ENCODE measurements at places on chromosomes 5 and 9. TPM values are rescaled to one million over a fixed set of nuclear protein-coding genes. Genes with fewer than 3 reads are reported as not detected.
A peak's percentile ranks its signal among the peaks of the same experiment; 100 is the strongest.

OLFM1 gene
- 15.3 TPM for total RNA-seq

RELL2 gene
- total RNA-seq: 6.1 TPM

DDX4 gene
- not detected for total RNA-seq

ALDH1B1 gene
- 11.1 TPM for total RNA-seq

SCGB3A2 gene
- not detected for total RNA-seq

DNAI1 gene
- total RNA-seq: not detected

PPIC gene
- total RNA-seq: 34.9 TPM

FCN1 gene
- not detected for total RNA-seq

PCDHB14 gene
- total RNA-seq: 1.1 TPM

DNA sequence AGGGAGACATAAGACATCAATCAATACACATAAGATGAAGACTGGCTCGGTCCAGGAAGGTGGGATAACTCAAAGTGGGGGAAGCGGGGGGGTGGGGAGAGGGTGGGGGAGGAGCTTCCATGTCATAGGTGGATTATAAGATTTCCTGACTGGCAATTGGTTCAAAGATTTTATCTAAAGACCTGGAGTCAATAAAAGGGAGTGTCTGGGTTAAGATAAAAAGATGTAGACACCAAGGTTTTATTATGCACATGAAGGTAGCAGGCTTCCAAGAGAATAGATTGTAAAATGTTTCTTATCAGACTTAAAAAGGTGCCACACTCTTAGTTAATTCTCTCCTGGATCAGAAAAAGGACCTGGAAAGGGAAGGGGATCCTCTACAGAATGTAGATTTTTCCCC lies 25.6 kb upstream of the OTULINL start:
- no peak for DNase-seq

- DNase-seq: peak; percentile 64
Measured at GRCh38 chr5:89457411-89458331, 574.7 kb upstream of the MEF2C start.

DNA sequence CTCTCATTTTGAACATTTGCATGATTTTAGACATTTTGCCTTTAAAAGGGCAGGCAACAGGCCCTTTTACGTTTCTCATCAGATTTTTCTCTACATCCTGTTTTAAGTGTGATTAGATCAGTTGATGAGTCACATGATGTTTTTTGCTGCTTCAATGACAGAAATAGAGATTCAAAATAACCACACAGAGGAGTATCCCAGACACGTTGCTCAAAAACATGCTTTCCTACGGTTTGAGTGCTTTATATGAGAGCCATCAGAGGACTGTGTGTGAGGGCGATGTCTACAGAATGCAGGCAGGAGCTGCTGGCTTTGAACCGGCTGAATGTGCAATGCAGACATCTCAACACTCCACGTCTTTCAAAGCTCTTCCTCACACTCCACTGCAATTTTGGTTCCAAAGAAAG lies 42.1 kb downstream of the OTULIN start:
- DNase-seq: peak; percentile 78

GRCh38 chr5:109406719-109407118 lies 3.1 kb downstream of the PJA2 start:
- no peak for DNase-seq

- peak; percentile 82 for DNase-seq
Measured at GRCh38 chr9:130682421-130683121, 11.0 kb upstream of the EXOSC2 start.

DNA sequence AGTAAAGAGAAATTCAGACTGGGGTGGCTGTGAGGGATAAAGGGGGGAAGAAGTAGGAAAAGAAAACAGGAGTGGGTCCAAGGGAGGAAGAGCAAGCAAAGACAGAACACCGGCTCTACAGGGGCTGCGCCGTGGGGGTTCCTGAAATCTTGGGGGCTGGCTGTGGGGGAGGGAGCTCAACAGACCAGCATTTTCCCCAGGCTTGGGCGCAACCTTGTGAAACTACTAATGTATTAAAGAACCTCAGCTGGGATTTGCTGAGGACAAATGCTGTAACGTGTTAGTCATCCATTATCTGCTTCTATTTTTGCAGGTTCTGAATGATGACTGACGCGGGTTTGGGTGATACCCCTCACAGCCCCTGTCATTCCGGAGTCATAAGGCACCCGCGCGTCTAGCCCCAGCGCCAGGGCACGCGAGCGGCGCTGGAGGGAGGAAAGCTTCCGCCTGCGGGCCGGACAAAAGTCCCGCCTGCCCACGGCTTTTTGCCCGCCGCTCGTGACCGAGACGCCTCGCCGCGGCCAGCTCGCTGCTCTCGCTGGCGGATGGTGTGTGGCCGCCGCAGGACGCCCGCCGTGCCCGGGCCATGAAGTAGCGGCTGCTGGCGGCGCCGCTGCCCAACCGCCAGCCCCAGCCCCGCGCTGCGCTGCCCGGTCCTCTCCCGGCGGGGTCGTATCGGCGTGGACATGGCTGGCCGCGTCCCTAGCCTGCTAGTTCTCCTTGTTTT lies 110.6 kb downstream of the PAM start:
- peak; percentile 79 for DNase-seq

DNA sequence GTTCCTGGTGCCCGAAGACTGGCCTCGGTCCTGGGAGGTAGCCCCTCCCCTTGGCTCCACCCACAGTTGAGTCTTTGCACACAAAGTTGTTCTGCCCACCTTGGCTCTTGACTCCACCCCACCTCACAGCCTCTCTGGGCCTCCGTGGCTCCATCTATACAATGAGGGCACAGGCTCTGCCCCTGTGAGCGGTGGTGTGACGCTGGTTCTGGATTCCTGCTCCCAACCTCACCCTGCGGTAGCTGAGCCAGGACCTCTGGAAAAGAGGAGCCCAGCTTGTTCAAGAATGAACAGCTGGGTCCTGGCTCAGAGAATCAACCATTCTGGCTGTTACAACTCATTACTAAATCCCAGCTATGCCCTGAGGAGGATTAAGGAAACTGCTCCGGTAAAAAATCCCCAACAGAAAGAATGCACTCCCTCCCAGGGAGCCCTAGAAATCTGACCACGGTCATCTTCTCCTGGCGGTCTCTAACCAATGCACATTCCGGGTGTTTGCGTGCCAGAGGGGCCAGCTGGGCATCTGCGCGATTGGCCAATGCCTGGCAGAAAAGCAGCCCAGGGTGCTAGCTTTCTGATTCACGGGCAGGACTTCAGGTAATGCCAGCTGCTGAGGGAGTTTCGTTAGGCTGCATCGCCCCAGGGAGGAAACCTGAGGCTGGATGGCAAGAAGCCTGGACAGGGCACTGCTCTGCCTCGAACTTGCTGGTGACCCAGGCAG lies 9.9 kb upstream of the GRHPR start:
- no peak for DNase-seq

GRCh38 chr9:35859990-35860339 lies 10.2 kb downstream of the OR13J1 start:
- no peak for DNase-seq

- DNase-seq: peak; percentile 73
Measured at GRCh38 chr9:22238809-22239684, 207.6 kb upstream of the DMRTA1 start.

- DNase-seq: no peak
Measured at GRCh38 chr5:107505763-107506534, 164.8 kb downstream of the EFNA5 start.

- peak; percentile 57 for DNase-seq
Measured at GRCh38 chr5:179805529-179806249, 977 bp downstream of the MGAT4B start.

DNA sequence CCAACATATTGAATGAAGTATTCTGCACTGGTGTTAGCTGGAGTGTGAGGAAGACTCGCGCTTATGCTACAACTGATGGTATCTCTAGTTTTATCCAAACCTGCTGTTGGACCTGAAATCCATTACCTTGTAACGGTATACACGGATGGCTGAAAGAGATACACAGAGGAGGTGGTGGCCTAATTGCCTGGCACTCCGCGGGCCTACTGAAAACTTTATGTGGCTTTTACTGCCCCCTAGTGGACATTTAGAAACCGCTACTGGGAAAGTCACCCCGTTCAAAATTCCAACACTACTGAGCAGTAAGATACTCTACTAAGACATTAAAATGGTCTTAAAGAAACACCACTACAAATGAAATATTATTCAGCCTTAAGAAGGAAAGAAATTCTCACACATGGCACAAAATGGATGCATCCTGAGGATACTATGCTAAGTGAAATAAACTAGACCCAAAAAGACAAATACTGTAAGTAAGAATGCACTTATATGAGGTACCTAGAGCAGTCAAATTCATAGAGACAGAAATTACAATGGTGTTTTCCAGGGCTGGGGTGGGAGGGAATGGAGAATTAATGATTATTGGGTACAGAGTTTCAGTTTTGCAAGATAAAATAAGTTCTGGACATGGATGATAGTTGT lies 100.4 kb downstream of the TTLL11 start:
- DNase-seq: peak; percentile 84

DNA sequence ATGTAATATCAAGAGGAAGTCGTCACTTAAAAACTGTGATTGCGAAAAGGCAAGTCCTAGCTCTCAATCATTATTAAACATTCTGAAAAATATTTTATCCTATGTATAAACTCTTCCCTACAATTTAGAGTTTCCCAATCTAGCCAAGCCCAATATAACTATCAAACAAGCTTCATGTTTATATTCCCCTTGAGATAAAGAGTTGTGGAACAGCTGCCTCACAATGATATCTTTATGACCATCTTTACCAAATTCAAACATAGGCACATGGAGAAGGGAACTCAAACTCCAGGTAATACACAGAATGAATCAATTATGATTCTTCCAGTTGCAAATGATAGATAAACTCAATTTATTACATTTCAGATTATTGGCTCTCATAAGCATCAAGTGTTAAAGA lies 1468.7 kb downstream of the EFNA5 start:
- no peak for DNase-seq

- DNase-seq: no peak
Measured at GRCh38 chr5:80662108-80662507, 7.3 kb upstream of the DHFR start.

Data from lung microvascular endothelial cell (primary cell).